ENCODE measurements at places on chromosomes 12 and 14.
A peak's percentile ranks its signal among the peaks of the same experiment; 100 is the strongest.

DNA sequence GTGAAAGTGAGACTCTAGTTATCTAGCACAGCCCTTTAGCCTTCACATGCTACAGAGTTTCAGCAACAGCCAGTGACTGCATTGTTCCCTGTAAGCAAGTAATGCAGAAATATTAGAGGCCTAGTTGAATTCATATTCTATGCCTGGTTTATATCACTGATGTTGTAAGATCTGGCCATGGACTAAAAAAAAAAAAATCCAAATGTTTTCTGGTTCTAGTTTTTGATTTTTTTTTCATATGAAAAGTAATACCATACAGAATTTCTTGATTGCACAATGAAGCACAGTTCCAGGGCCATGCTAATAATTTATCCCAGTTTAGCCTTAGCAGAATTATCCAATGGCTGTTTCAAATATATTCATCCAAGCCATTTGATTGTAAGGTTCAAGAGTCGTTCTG, 341.5 kb upstream of the DDHD1 start:
- DNase-seq, result no peak

DNA sequence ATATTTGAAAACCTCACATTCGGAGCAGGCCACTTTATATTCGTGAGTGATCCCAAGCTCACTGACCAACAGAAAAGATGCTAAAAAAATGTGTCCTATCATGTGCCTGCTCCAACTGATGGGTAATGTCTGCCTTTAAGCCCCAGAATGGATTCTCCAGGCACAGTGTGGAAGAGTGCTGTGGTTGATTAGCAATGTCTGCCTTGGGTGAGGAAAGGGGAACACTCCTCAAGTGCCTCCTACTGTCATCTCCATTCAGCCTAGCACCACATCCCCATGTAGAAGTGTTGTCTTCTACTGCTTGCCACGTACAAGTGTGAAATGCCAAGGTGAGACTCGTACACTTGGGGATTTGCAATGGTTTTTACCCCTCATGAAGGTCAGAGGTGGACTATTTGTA, 199.3 kb downstream of the SLC41A2 start:
- DNase-seq, result no peak

DNA sequence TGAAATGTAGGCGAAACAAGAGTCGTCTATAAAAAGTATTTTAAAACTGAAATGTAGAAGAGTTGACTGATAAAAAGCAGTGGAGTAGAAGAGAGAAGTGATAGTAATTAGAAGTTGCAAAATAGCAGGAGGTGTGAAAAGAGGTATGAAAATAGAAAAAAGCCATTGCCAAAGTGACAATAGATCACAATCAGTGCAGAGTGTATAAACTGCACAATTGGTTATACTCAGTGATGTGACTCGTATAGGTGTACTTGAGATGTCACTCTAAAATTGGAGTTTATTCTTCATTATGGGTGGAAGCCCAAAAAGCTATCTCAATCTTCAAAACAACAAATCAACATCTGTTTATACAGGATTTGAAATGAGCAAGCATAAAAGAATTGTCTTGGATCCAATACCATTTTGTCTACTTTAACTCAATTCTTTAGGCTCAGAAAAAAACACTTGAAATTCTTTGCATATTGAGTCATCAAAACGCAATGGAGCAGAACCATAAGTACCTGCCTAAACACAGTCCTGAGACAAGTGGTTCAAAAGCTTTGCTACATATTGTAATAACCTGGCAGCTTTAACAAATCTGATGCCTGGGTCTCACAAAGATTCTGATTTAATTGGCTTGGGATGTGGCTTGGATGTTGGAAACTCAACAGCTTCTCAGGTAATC, 8.8 kb downstream of the IKBIP start:
- no peak for DNase-seq

GRCh38 chr12:124036657-124037109, 63.7 kb downstream of the ZNF664 start:
- DNase-seq, result peak; percentile 35

DNA sequence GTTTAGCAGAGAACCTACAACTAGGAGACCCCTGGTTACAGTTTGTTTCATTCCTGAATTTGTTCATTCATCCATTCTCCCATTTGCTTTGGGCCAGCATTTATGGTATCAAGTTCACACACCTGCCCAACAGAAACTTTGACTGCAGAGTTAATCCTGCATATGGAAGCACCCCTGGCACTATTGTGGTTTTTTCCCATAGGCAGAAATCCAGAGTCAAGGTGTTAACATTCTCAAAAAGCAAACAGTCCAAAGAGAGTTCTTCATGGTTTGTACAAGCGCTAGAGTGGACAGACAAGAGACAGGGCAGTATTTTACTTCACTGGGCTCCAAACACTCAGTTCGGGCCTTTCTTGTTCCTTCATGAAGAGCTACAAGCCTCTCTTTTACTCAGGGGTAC, 51.9 kb downstream of the KCNK10 start:
- no peak for DNase-seq

DNA sequence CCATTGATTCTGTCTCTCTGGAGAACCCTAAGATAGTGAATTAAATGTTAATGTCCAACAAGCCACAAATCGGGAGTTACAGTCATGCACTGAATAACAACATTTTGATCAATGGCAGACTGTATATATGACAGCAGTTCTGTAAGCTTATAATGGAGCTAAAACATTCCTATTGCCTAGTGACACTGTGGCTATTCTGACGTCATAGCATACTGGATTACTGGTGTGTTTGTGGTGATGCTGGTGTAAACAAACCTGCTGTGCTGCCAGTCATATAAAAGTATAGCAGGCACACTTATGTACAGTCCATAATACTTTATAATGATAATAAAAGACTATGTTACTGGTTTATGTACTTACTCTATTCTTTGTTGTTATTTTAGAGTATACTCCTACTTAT, 56.7 kb upstream of the BICD1 start:
- no peak for DNase-seq

DNA sequence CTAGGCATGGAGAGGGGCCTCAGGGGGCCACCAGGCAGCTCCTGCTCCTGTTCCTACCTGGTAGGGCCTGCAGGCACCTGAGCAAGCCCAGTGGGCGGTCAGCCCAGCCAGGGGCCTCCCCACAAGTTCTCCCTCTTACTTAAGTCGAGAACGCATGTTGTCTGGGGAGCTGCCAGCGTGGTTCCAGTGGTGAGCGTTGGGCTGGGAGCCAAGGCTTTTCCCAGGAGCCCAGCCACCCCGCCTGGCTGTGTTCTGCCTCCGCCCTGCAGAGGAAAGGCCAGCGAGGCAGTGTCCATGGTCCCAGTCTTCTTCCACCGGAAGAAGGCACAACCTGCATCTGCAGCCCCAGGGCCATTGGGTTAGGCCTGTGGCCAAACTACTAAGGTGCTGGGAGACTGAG, 1.4 kb downstream of the C14orf180 start:
- DNase-seq, result no peak

- DNase-seq, result peak; percentile 41
Observed at GRCh38 chr12:51923506-51924365, 16.4 kb downstream of the ACVRL1 start.

- DNase-seq, result no peak
Observed at GRCh38 chr14:75527449-75528163, 5.3 kb downstream of the BATF start.

GRCh38 chr14:69246331-69246730, 13.6 kb upstream of the GALNT16 start:
- no peak for DNase-seq

DNA sequence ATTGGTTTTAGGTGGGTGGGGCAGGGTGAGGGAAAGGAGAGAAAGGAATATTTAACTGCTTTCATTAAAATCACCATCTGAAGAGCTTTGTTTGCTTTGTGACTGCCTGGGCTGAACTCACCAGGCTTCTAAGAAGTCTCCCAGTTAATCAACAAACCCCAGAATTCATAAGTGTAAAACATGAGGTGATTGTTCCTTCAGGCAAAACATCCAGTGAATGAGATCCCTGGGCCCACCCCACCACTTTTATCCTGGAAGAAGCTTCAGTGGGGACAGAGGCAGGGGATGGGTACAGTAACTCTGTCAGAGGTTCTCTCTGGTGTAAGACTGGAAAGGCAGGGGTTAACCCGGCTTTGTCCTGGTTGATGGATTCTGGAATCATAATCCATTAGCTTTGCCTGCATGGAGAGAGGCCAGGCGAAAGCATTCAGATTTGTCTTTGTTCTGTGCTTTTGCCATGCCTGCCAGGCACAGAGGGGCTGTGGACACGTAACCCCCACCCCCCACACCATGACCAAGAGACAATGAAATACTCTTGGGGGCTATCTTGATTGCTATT, 16.7 kb downstream of the PDE1B start:
- no peak for DNase-seq

GRCh38 chr14:66645716-66646115, 137.8 kb downstream of the GPHN start:
- no peak for DNase-seq

DNA sequence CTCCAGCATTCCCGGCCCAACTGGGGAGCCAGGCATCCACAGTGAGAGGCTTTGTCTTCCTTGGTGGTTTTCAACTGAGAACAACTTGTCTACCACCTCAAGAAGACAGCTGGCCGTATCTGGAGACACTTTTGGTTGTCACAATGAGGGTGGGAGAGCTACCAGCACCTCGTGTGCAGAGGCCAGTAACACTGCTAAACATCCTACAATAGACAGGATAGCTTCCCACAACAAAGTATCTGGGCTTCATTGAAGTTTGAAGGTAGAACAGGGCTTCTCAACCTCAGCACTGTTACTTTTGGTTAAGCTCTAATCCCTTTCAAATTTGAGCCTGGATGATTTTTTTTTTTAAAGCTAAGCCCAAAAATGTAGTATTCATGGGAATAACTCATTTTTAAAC, 10.9 kb downstream of the SLC7A8 start:
- DNase-seq, result no peak

GRCh38 chr12:75759842-75760572, 248.6 kb upstream of the KRR1 start:
- DNase-seq, result no peak

GRCh38 chr12:123998991-123999359, 26.0 kb downstream of the ZNF664 start:
- DNase-seq, result no peak

- DNase-seq, result no peak
Observed at GRCh38 chr14:63296060-63296563, 22.6 kb downstream of the GPHB5 start.

GRCh38 chr14:87186737-87187136, 806.2 kb downstream of the GALC start:
- DNase-seq, result no peak
